ENCODE measurements at places on chromosomes 1 and 21.

GRCh38 chr1:23936481-23937176 lies 23.0 kb upstream of the PNRC2 start:
- DNase-seq: no peak

DNA sequence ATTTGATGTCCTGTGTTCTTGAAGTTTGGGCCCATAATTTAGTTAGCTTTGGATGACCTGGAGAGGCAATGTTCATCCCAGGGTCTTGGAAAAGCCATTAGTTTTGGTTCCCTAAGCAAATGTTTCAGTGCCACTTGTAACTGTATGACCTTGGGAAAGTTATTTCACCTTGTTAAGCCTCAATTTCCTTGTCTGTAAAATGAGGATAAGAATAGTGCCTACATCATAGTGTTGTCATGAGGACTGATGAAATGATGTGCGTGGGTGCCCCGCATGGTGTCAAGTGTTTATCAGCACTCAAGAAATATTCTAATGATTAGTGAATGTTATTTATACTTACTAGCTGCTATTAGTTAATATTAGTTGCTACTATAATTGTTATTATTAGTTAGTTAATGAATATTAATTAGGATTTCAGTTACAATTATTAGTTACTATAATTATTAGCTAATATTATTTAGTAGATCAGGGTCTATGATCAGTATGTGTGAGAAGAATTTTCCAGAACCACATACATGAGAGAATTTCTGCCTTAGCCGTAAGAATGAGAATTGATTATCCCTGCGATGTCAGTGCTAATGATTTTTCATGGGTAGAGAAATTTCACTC lies 1.9 kb downstream of the SH3BGR start:
- DNase-seq: no peak

GRCh38 chr1:59978511-59978910 lies 51.9 kb upstream of the CYP2J2 start:
- DNase-seq: no peak

GRCh38 chr1:158095737-158096335 lies 84.9 kb upstream of the CD1D start:
- DNase-seq: no peak

DNA sequence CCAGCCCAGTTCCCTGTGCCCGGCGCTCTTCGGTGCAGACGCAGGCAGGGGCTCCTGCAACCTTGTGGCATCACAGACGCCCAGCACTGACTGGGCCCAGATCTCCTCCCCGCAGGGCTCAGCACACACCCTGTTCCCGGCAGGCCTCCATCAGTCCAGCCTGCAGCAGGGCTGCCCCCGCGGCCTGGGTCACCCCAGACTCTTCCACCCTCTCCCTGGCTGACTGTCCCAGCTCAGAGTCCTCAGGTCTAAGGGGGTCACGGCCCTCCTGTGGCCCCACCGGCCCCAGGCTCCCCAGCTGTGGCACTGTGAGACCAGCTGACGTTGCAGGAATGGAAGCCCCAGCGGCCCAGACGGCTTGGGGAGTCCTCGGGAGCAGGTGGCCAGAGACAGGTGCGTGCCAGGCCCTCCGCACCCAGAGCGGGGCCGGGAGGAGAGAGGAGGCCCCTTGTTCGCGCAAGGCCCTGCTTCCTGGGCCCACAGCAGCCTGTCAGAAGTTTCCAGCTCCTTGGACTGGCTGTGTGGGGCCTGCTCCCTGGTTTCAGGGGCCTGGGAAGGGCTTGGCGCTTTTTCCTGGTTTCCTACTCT lies 4.2 kb downstream of the B3GALT6 start:
- no peak for DNase-seq

- DNase-seq: no peak
Observed at GRCh38 chr1:79988401-79988800, 981.9 kb upstream of the ADGRL4 start.

- no peak for DNase-seq
Observed at GRCh38 chr1:24990779-24991641, 60.9 kb upstream of the RUNX3 start.

GRCh38 chr1:28273216-28273860 lies 14.0 kb downstream of the SESN2 start:
- no peak for DNase-seq

- no peak for DNase-seq
Observed at GRCh38 chr1:53899206-53899628, 5.2 kb downstream of the DIO1 start.

- no peak for DNase-seq
Observed at GRCh38 chr21:34029743-34030528, 43.4 kb upstream of the MRPS6 start.

- DNase-seq: no peak
Observed at GRCh38 chr1:223271085-223271781, 92.7 kb downstream of the SUSD4 start.

DNA sequence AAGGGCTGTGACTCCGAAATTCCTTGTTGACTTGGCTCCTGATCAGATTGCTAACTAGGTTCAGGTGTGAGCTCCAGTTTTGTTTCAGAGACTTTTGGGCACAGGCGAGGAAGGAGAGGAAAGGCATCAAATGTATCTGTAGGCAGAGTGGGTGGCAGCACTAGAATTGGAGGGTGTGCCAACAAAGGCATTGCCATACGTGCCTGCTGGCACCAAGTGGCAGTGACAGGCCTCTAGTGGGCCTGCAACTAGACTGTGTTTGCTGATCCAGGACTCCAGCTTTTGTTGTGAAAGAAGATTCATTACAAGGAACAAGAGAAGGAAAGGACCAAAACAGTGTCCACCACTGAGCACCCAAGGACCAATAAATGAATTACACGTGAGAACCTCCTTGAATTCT lies 79.5 kb downstream of the TM2D1 start:
- no peak for DNase-seq

DNA sequence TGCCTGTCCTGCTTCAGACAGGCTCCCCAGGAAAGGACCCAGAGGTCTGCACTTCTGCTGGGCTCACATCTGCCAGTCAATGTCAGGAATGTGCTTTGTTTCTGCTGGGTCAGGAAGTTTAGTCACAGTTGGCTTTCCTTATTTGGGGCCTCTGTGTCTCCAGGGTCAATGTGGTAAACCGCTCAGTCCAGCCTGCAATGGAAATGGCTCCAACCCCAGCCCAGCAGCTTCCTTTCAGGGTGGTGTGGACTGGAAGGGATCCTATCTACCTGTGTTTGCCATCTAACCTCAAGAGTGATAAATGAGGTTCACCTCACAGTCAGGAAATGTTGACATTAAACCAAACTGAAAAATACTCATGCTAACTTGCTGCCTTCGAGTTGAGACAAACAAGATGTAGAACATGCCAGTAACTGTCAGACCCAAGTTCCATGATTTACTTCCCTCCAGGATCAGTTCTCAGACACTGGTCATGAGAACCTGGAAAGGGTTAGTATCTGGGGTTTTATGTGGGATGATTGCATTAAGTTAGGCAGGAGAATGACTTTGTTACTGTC lies 20.3 kb downstream of the ENO1 start:
- DNase-seq: no peak

- DNase-seq: no peak
Observed at GRCh38 chr1:156077430-156077760, 4.9 kb downstream of the MEX3A start.

All from stimulated activated CD8-positive, alpha-beta memory T cell treated with anti-CD3 and anti-CD28 coated beads, Interleukin-2, amount 100 ng/mL, for 1 hour (primary cell).